ENCODE measurements at places on chromosomes 3 and 15. TPM values are rescaled to one million over a fixed set of nuclear protein-coding genes. Genes with fewer than 3 reads are reported as not detected.

Gene SPATA12
- not detected for total RNA-seq

Gene PLSCR5
- not detected for total RNA-seq

Gene SLC12A1
- not detected for total RNA-seq

Gene TGM4
- total RNA-seq: not detected

Gene KNG1
- total RNA-seq: 0.37 TPM

Gene PBRM1
- total RNA-seq: 56.1 TPM

Gene CYP1A2
- total RNA-seq: not detected

Gene ZBTB38
- total RNA-seq: 68.6 TPM

Gene MYO5A
- 17.7 TPM for total RNA-seq

Gene IL5RA
- total RNA-seq: 3.5 TPM

Measured in right cardiac atrium (tissue), 5 donors.